AG08395 (cell line): ENCODE measurements at places on chromosomes 2 and 18.

DNA sequence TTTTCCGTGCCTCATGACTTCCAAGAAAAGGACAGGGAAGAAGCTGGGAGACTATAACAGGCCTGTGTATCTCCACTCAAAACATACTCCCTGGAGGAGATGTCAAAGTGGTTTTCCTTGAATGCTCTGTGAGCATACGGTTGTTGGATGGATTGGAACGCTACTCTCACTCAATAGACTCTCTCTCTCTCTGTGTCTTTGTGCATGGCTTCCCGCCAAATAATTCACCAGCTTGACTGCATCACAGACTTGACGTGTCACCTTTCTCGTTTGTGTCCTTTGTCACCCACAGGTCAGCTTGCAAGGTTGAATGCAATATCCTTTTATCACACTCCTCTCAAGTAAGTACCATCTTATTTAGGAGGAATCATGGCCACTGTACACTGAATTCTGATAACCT, 156.8 kb upstream of the MAPRE2 start:
- no peak for DNase-seq

- DNase-seq: no peak
These were observed 102.4 kb upstream of the MGAT4A start for GRCh38 chr2:98833172-98833916.

DNA sequence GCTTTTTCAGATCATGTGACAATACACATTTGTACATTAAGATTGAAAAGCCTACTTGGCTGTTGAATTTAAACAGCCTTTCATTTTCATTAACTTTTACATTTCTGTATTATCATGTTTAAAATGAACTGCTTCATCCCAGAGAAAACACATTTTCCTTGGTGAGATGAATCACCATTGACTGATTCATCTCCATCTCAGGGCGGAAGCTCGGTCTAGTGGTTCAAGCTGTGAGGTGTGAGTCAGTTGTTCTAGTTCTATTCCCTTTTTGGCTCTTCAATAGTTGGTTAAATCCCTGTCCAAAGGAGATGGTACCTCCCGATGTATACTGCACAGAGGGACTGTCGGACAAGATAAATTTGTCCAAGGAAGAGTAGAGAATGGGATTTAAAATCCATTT, 189.7 kb downstream of the ADCYAP1 start:
- peak; percentile 4 for DNase-seq

- peak; percentile 7 for DNase-seq
These were observed 45.8 kb downstream of the DNAJC10 start for GRCh38 chr2:182761903-182762302.

DNA sequence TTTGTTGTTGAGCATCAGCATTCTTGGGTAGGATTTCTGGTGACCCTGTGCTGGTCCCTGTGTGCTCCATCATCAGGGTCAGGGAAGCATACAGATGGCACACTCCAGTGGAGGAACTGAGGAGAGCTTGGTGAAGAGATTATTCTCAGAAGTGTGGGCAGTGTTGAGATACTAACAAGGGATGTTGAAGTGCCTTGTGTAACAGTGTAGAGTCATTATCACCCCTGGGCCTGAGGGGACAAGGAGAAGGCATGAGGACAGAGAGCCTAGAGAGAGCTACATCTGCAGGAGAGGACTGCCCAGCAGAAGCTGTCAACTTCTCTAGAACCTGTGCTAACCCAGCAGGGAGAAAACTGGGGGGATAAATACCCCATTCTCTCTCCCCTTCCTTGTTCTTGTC, 189.0 kb downstream of the PLCL1 start:
- no peak for DNase-seq

- no peak for DNase-seq
These were observed 11.8 kb upstream of the MOCOS start for GRCh38 chr18:36175481-36175880.

DNA sequence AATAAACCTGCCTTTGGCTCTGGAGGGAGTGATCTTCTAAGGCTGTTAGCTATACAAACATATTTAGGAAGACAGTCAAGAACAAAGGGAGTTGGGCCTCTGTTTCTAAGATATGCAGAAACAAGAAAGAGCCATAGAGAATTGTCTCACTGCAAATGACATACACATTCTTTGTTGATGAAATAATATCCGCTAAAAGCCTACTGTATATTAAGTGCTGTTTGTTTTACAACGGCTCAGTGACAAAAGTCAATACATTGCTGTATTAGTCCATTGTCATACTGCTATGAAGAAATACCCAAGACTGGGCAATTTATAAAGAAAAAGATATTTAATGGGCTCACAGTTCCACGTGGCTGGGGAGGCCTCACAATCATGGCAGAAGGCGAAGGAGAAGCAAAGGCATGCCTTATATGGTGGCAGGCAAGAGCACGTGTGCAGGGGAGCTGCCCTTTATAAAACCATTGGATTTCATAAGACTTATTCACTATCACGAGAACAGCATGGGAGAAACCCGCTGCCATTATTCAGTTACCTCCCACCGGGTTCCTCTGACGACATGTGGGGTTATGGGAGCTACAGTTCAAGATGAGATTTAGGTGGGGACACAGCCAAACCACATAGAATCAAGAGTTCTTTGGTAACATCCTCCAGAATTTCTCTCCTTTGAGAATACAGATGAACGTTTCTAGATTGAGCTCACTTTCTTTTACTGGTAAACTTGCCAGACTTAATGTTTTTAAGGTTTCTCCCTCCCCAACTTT, 157.8 kb downstream of the PIK3C3 start:
- DNase-seq: no peak

- peak; percentile 12 for DNase-seq
These were observed 31.1 kb upstream of the STK39 start for GRCh38 chr2:168278424-168278888.

DNA sequence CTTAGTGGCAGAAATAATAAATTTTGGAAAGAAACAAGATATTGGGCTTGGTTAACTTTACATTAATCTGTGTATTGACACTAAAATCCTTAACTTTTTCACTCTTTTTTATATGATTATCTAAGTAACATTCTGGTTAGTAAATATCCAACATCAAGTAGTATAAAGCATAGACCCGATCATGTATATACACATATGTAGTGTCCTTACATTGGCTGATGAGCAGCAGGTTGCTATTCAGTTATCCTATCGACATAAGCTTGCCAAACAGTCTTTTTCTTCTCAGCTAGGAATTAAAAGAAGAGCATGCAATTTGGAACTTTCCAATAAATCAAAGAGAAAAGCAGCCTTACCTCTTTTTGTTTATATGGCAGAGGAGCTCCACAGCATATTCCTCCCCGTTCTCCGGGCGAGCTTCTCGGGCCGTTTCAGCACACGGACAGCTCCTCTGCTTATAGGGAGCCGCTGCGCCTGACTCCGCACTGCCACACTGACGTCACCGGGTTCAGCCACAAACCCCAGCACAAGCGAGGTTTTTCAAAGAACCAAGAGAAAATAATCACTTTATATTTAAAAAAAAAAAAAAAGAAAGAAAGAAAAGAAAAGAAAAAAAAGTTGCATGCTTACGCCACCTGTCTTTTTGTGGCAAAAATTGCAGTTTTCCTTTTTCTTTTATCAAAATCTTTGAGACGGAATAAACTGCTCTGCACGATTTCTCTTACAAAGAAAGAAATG, at the start of gene SCG2:
Gene SCG2, minus strand, starts transcription at position 430 of the 735 bp plus-strand sequence. CDS start 3,079 bp downstream, outside the sequence.
- peak; percentile 84 for DNase-seq

GRCh38 chr18:68848242-68848641, 50.4 kb downstream of the CCDC102B start:
- no peak for DNase-seq

DNA sequence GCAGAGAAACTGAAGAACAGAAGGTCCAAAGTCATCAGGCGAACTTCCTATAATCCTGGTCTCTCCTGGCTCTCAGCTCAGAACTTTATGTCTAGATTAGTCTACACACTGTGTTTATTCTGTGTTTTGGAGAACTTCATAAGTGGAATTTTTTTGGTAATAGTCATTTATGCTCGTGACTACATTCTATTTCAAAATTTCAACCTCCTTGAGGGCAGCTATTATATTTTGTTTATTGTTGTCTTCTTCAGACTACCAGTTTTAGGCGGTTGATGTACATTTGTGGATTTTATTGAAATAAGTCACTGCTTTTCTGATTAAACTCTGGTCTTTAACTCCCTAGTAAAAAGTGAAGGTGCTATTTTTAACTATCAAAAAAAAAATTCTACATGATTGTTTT, 816.6 kb downstream of the SATB2 start:
- no peak for DNase-seq

DNA sequence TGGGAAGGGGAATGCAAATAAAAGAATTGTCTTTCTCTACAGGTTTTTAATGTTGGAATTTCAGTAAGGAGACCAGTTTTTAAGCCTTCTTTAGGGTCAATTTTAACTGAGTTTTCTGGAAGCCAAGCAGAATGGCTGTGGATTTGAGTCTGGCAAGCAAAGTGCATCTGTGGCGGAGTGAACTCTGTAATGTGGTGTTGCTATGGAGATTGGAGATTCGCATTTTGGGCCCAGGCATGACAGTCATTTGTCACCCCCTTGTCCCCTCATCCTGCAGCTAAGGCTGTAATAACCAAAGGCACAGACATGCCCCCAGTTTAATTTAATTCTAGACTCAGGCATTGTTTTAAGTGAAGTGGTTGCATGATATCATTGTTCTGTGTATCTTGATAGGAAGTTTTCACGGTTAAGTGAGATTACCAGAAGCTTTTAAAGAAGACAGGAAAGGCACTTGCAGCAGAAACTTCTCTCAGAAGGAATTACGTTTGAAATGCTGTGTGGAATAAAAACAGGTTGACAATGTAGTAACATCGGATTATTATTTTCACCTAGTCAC, 30.6 kb downstream of the ARMC9 start:
- no peak for DNase-seq

DNA sequence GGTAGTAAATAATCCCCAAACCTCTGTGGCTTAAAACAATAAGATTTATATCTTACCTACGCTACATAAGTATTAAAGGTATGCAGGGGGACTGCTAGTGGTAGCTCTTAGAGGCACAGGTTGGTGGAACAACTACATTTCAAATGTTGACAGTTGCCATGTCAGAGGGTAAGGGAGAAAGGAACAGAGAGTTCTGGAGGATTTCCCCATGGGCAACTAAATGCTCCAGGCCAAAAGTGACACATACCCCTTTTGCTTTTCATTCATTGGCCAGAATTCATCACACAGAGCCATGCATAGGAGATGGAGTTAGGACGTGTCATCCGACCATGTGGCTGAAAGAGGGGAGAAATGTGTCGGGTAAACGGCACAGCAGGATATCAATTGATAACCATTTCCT, 133.2 kb downstream of the NAPG start:
- DNase-seq: no peak

GRCh38 chr2:200587007-200587616, 1.3 kb downstream of the AOX1 start:
- DNase-seq: no peak

- DNase-seq: no peak
These were observed 331.6 kb downstream of the KCNS3 start for GRCh38 chr2:18209934-18210639.

GRCh38 chr18:9820719-9821118, 65.1 kb upstream of the TXNDC2 start:
- DNase-seq: no peak

GRCh38 chr2:112242384-112242783, 12.5 kb downstream of the ZC3H8 start:
- DNase-seq: no peak

- no peak for DNase-seq
These were observed at the start of gene CRACDL for GRCh38 chr2:98935777-98936352. Gene CRACDL, minus strand, starts transcription at chr2:98936225. Its CDS starts 89,425 bp downstream, at chr2:98846800.

DNA sequence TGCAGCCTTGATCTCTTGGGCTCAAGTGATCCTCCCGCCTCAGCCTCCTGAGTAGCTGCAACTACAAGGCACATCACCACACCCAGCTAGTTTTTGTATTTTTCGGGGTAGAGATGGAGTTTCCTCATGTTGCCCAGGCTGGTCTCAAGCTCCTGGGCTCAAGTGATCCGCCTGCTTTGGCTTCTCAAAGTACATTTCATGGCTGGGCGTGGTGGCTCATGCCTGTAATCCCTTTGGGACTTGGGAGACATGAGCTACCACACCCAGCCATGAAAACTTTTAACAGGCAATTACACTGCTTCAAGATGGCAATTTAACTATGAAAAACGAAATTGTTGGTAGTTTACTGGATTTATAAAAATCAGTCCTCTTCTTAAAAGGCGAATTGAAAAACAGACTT, 69.7 kb downstream of the MEP1B start:
- no peak for DNase-seq

DNA sequence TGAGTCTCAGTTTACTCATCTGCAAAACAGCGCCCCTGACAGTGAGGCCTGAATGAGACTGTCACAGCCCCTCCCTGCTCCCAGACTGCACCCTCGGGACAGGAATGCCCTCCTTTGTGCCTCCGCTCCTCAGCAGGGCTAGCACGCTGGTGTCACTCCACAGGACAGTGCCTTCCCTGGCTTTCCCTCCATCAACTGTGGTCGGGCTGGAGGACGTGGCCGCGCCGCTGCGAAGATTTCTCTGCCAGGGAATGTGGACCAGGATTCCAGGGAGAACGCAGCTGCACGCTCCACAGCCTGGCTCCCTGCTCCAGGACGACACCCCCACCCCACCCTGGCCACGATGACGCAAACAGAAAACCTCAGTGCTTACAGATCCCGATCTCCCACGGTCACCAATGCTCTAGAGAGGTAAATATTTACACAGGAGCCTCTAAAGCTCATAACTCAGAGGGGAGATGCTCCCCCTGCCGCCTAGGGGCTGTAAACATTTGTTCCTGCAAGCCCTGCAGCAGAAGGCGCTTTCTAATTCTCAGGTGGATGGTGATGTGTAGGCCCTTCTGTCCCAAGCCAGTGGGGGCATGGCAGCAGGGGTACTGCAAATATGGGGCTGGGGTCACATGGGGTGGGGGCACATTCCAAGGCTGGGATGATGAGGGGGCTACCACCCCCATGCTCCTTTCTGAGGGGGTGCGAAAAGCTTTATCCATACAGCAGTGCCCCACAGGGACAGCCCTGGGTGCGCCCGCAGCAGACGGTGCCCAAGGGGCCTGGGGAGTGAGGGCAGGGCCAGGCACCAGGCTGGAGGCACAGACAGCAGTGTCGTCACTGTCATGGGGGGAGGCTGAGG, 12.4 kb downstream of the HS6ST1 start:
- DNase-seq: peak; percentile 95

DNA sequence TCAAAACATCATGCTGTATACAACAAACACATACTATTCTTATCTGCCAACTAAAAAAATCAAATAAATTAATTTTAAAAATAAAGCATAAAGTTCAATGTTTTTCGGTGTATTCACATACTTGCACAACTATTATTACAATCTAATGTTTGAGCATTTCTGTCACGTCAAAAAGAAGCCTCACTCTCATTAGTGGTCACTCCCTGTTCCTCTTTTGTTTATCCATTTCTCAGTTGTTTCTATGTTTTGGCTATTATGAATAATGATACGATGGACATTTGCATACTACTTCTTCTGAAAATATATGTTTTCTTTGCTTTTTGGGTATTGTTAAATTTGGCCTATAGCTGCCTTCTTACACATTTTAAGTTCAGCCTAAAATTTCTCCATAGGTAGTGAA, 773.0 kb upstream of the HS6ST1 start:
- no peak for DNase-seq

DNA sequence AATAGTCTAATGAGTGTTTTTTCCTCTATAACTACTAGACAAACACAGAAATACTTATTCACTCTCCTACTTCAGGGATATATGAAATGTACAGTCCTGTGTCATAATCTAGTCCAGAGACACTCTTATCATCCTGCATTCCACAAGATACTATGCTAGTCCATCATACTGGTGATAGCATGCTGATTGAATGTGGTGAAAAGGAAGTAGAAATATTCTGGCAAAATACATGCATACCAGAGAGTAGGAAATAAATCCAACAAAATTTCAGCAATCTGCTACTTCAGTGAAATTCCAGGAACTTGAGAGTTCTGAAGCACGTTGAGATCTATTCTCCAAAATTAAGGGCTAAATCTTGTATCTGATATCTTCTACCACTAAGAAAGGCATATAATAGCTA, 353.9 kb downstream of the PID1 start:
- DNase-seq: peak; percentile 67
